Esophagus mucosa (tissue), 1 donor: ENCODE measurements at places on chromosomes 13 and 19. TPM values are rescaled to one million over a fixed set of nuclear protein-coding genes. Genes with fewer than 3 reads are reported as not detected.

DNA sequence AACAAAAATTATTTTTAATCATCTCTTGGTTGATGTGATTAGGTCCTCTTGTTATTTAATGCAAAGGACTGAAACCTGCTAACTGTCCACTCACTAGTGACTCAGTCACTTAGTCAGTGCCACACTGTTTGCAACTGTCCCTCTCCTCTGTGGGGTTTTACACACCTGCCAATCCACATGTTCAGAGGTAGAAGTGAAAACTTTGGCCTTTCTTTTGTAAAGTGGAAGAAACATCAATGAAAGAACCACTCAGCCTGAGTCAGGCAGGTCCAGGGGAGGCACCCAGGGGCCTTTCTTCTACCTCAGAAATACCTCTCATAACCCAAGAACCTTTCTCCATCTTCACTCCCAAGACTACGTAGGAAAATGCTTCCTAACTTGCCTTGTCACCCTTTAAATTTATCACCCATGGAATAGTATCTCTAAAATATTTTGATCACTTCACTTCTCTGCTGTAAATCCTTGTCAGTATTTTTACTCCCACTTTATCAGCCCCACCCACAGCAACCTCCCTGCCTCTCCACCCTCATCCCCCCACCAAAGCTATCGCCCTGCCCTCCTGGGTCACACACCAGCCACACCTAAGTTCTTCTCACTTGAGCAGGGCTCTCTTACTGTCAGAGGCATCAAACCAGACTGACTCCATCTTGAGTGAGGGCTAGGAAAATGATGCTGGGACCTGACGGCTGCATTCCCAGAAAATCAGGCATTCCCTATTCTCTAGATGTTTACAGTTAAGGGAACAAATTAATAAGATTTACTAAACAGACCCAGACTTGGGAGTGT is 29.6 kb upstream of the EEF1AKMT1 start:
- no peak for ATAC-seq

ZNF844 gene
- total RNA-seq = 5.6 TPM

DNA sequence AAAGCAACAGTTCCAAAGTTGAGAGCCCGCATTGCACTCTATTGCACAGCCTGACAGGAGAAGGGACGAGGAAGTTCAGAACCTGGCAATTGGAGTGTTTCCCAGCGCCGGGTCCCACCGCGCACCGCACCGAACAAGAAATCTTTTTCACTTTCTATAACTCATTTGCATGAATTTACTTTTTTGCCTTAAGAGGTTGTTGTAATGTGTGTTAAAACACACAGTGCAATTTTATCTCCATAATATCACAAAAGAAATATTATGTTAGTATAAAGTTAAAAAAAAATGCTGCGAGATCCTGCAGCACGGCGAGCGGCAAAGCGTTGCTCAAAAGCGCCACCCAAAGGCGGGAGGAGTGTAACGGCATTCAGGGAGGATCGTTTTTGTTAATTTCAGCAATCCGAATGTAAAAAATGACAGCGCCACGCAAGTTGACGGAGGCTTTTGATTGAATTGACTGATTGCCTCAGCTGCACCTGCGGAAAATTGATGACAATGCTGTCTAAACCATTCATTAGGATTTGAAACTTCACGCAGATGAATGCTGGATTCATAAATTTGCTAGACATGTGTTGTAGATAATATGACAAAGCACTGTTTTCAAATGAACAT is 303.6 kb upstream of the ZNF507 start:
- no peak for ATAC-seq

DNA sequence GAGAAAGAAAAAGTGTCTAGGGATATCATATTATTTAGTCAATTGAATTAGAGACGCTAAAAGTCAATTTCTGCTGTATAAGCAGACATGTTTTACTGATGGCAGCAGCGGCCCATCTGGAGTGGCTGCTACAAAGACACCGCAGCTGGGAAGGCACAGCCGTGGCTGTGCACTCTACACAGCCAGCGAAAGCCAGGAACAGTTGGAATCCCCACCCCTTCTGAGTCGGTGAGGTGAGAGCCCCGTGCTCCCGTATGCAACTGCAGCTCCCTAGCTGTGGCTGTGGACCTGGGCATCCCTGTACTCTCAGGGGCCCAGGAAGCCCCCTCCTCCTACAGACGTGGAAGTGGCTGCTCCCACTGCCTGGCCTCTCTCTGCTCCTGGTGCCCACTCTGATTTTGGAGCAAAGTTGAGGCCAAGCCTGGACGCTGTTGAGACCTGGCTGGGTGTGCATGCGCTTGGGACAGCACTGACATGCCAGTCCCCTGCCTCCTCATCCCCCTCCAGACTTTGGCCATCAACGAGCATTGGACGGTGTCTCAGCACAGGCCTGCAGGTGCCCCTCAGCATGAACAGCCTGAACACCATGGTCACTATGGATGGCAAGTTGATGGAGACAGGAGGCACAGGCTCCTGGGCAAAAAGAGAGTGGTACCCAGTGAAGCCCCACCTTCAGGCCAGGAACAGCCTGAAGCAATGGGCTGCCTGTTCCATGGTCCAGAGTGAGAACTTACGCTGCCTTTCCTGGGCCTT is 944.0 kb upstream of the MIR17HG start:
- ATAC-seq = peak; percentile 8

FUT2 gene
- 101 TPM for total RNA-seq

DNA sequence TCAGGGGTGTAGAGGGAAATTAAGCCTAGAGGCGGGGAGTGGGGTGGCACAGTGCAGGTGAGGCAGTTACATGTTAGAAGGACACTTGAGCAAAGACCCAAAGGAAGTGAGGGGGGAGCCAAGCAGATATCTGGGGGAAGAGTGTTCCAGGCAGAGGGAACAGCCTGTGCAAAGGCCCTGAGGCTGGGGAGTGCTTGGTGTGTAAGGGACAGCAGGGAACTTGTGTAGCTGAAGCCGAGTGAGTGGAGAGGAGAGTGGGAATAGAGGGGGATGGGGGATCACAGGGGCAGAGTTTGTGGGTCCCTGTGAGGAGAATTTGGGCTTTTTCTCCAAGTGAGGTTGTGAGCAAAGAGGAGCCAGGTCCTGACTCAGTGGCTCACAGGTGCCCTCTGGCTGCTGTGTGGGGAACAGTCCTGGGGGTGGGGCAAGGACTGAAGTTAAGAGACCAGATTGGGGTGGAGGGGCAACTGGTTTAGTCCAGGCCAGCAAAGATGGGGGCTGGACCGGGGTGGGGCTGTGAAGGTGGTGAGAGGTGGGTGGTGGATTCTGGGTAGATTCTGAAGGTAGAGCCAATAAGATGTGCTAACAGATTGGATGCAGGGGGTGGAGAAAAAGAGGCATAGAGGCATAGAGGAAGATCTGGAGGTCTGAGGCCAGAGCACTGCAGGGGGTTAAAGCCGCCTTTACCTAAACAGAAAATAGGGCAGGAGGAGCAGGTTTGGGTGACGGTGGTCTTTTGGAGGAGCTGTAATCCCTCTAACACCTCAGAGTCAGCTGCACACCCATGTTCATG is 75.3 kb downstream of the CACNA1A start:
- ATAC-seq = peak; percentile 76

ATP4A gene
- not detected for total RNA-seq

GRCh38 chr19:18742838-18743783 is 48.0 kb downstream of the COMP start:
- ATAC-seq = peak; percentile 43

COL5A3 gene
- 5.6 TPM for total RNA-seq

- no peak for ATAC-seq
These were observed at the start of gene PKN1 for GRCh38 chr19:14432791-14433553. Gene PKN1, plus strand, starts transcription at chr19:14433306. Its CDS starts 216 bp downstream, at chr19:14433522.

DNA sequence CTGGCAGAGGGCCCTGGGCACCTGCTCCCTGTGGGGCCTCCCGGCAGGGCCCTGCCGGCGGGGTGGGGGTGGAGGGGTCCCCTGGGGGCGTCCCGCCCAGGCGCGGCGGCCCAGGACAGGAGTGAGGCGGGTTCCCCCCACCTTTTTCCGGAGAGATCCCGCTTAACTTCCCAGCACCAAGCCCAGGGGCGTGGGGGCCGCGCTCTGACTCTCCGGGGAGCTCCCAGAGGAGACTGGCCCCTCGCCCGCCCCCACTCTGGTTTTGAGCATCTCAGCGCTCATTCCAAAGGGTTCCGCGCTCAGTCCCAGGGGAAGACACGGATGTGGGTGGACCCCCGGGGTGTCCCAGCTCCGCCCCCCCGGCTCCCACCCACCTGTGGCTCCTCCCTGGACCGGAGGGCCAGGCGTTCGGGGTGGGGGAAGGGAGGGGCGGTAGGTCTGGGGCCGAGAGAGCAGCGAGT is 476 bp downstream of the C2CD4C start:
- ATAC-seq = no peak

GRCh38 chr13:66225072-66225471 is 1005.1 kb downstream of the PCDH9 start:
- no peak for ATAC-seq

- ATAC-seq = no peak
These were observed 1.4 kb downstream of the CUL4A start for GRCh38 chr13:113210833-113211232.

DNA sequence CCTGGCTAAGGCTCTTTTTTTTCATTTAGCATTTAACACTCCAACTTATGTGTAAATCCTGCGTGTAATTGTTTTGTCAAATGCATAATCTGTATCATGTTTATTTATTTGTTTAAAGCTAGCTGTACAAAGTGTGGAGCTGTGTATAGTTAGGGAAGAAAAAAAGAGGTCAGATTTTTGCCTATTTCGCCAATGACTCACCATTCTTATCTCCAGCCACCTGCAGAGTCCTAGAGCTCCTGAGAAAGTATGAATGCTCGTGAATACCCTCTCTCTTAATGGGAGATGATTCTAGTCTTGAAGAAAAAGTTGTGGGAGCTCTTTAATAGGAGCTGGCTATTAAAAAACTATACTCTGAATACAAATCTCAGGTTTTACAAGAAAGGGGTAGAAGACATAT is 778.8 kb upstream of the SLITRK5 start:
- ATAC-seq = no peak

WTIP gene
- 2.7 TPM for total RNA-seq

- no peak for ATAC-seq
These were observed 24.6 kb downstream of the POP4 start for GRCh38 chr19:29630655-29631054.

ZFP36 gene
- total RNA-seq = 141 TPM

DNA sequence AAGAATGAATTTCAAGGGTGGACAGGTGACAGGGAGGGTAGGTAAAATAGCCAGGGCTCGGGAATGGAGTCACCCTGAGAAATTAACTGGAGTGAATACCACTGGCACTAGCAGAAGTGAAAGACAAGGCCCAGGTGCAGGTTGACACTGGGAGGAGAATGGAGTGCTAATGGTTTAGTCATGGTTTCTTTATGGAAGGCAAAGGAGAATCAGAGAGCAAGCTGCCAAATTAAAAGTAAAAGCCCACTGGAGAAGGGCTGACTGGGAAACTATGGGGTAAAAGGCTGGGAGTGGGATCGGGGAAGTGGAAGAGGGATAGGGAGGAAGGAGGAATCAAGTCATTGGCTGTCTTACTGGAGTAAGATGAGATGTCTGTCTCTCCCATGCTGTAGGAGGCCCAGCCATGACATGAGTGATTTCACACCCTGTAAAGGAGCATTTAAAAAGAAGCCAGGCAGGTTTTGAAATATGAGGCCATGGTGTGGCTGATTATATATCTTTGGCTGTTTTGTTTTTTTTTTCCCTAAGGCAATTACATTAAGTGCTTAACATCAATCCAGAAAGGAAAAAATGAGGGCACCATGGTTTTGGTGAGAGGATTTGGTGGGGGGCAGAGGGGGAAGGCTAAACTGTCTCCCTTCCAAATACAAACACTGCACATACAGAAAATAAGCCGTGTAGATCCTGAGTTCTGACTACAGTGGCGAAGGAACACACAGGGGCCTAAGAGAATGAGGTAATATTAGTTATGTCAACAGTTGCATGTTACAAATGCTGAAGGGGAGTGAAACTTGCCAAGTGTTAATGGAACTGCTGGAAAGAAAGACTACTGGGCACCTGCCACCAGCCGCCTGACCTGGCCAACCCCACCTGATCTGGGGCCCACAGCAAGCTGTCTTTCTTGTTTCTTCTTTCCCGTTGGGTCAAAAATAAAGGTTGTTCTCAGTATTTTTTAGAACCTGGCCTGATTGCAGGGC is 183.5 kb upstream of the TSC22D1 start:
- ATAC-seq = peak; percentile 67

DNA sequence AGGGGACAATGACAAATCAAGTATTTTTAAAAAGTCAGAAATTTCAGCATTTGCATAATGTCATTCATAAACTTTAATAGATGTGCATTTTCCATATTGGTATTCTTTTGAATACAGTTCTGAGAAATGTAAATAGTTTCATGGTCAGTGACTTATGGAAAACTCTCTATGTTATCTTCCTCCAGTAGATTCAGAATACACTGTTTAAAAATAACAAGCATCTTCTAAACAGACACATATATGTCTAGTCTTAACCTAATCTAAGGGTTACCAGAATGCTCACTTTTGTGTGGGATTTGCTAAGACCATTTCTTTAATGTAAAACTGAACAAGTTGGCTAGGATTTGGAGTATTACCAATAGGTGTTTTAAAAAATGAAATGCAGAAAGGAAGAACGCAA is 119.8 kb upstream of the SGCG start:
- ATAC-seq = no peak

DCT gene
- total RNA-seq = not detected

- peak; percentile 73 for ATAC-seq
These were observed 5.3 kb upstream of the GPR4 start for GRCh38 chr19:45607071-45608029.

- ATAC-seq = no peak
These were observed 16.4 kb upstream of the KCTD15 start for GRCh38 chr19:33780251-33780650.

GRCh38 chr13:108315273-108315672 is 45.8 kb downstream of the TNFSF13B start:
- ATAC-seq = no peak

DNA sequence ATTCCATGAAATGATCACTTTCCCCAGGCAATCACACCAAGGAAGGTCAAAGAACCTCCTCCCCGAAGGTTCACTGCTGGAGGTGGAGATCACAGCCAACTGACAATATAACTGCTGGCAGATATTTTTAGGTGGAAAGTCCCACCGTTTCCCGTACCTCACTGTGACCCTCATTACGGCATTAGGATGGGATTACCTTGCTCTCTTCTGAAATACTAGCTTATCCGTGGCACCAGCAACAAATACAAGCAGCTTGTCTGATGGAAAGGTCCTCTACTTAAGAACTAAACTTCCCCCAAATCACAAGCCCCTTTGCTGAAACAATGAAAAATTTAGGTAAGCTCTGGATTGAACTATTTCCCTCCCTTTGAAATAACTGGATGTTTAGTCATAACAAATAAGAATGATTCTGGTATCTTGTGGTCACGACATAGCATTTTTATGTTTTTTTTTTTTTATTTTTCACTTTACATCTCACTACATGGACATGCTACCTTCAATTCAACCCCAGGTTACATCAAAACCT is 178.9 kb downstream of the COL4A1 start:
- ATAC-seq = no peak

DNA sequence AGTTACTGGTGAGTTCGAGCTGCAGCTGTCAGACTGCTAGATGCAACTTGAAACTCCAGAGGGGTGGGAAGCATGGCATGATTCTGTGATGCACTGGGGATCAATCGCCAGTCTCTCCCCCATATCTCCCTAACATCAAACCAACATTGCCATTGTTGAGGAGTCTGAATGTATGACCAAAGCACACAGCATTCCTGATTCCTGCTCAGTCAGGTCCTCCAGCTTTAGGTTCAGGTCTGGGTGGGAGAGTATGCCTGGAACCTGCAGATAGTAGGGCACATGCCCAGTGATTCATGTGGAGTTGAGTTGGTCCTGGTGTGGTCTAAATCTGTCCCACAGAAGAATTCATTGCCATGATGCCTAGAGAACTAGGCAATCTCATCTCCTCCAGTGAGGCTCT is 269.1 kb downstream of the GPC5 start:
- no peak for ATAC-seq

TSHZ3 gene
- total RNA-seq = 1.6 TPM

NPAS1 gene
- 0.52 TPM for total RNA-seq
